ENCODE measurements at places on chromosomes 1 and 21. TPM values are rescaled to one million over a fixed set of nuclear protein-coding genes. Genes with fewer than 3 reads are reported as not detected.

The THEM5 gene
- not detected for total RNA-seq

The ZNF644 gene
- 13.6 TPM for total RNA-seq

The KRTAP10-12 gene
- not detected for total RNA-seq

The TMCC2 gene
- total RNA-seq: 2.6 TPM

The FTCD gene
- 0.12 TPM for total RNA-seq

The TCHHL1 gene
- not detected for total RNA-seq

The OR2T35 gene
- total RNA-seq: not detected

The SYT11 gene
- 1.3 TPM for total RNA-seq

The GLUL gene
- total RNA-seq: 13.8 TPM

The ASAP3 gene
- total RNA-seq: 4.0 TPM

The FCMR gene
- 4.9 TPM for total RNA-seq

The EVI5 gene
- 6.0 TPM for total RNA-seq

The OLIG2 gene
- not detected for total RNA-seq

The OLFM3 gene
- not detected for total RNA-seq

The GPR25 gene
- total RNA-seq: not detected

The ST6GALNAC3 gene
- 0.47 TPM for total RNA-seq

The FCRL1 gene
- total RNA-seq: not detected

The TMEM269 gene
- 0.08 TPM for total RNA-seq

The NCF2 gene
- total RNA-seq: 3.9 TPM

The SPRR2F gene
- not detected for total RNA-seq

The FAAH gene
- 1.1 TPM for total RNA-seq

The OR2L8 gene
- not detected for total RNA-seq

Measured in A549 treated with CORT108297 at 1 μM for 4 hours (cell line).